ENCODE measurements at places on chromosomes 5 and 9.

DNA sequence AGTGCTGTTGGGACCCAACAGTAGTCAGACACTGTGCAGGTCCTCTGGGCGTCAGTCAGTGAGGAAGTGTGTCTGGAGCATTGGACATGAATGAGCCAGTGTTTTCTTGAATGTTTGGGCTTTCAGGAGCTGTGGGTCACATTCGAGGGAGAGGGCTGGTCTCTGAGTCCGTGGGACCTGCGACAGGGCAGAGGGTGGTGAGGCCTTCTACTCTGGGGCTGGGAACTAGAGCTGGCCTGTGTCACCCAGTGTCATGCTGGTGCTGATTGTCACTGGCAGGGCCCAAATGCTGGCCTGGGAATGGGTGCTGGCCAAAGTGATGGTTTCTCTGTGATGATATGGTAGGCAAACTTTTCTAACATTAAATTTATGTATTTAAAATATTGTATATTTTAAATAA, 10.3 kb downstream of the POLR1E start:
- no peak for DNase-seq

GRCh38 chr9:130940693-130941576, 1.9 kb upstream of the FIBCD1 start:
- DNase-seq: no peak

- DNase-seq: peak; percentile 86
These were observed 186.8 kb upstream of the KLF9 start for GRCh38 chr9:70601000-70601951.

DNA sequence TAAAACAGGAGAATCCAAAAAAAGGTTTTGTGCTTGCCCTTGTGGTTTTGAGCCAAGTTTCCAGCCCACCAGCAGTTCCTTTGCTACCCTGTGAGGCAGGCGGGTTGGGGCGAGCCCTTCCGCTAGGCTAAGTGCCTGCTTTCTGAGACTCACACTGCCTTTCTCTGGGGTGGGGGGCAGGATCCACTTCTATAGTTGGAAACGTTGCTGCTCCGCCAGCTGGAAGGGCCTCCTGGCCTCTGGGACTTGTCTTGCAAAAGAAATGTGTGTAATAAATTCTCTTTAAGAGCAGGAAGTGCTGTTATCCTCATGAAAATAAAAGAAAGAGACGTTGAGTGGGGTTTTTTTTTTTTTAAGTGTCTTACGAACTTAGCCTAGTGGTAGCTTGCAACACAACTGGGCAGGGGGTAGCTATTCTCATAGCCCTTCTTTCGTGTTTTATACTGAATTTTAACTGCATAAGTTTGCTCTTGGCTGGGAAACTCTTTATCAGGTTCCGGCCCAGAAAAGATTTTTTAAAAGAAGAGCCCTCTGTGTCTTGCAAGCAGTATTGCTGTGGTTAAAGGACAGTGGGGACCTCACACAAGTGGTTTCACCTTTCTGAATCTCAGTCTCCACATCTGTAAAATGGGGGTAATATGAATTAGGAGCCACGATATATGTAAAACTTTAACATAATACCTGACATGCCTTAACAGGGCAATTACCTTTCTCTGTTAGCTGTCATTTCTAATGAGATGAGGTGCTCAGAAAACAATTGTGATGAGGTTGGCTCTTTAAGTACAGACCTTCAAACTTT, 19.8 kb downstream of the JADE2 start:
- DNase-seq: peak; percentile 39
